Natural killer cell (primary cell): ENCODE measurements at places on chromosomes 12 and 14. TPM values are rescaled to one million over a fixed set of nuclear protein-coding genes. Genes with fewer than 3 reads are reported as not detected.

The HCAR3 gene
- 14.7 TPM for total RNA-seq

The MSI1 gene
- total RNA-seq: not detected

The GLS2 gene
- total RNA-seq: 1.2 TPM

- H3K36me3 ChIP-seq: no peaks in the 10 kb centered on the region
- no peak overlapping the region for H3K27ac ChIP-seq
- no peak for DNase-seq
- no peak overlapping the region for H3K4me3 ChIP-seq
- H3K27me3 ChIP-seq: no peaks in the 10 kb centered on the region
Observed at GRCh38 chr14:95886366-95887056, 9.9 kb downstream of the TUNAR start.

DNA sequence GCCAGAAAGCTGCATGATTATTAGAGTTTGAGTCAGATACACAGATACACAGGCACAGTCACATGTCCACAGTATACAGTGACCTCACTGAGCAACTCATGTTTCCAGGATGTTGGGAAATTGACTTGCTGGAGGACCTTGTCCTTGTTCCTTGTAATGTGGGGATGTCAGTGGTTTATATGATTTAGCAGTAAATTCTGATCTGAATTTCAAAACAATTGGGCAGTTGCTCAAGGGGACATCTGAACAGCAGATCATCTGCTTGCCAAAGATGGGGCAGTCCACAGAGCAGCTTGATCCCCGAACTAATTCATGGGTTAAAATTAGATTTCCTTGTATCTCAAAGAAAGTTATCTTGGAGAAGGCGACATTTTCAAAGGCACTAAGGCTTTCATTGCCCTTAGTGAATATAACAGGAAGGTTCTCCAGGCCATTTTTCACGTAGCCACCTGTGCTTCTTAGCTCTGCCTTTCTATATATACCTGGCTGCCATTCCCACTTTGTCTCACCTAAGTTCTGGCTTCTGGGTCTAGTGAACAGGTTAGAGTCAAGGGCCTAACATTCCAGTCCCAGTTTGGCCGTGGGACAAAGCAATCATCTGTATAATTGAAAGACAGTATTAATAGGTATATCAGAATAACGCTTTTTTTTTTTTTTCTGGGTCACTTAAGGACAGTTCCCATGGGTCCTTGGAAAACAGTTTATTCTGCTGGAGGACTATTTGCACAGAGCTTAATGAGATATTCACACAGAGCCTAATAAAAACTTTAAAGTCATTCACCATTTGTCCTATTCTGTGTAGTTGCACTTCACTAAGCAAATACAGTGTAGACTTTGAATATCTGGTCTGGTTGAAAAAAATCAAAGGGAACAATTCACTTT is 64.9 kb upstream of the STRN3 start:
- no peaks in the 10 kb centered on the region for H3K36me3 ChIP-seq
- no peak overlapping the region for H3K27ac ChIP-seq

DNA sequence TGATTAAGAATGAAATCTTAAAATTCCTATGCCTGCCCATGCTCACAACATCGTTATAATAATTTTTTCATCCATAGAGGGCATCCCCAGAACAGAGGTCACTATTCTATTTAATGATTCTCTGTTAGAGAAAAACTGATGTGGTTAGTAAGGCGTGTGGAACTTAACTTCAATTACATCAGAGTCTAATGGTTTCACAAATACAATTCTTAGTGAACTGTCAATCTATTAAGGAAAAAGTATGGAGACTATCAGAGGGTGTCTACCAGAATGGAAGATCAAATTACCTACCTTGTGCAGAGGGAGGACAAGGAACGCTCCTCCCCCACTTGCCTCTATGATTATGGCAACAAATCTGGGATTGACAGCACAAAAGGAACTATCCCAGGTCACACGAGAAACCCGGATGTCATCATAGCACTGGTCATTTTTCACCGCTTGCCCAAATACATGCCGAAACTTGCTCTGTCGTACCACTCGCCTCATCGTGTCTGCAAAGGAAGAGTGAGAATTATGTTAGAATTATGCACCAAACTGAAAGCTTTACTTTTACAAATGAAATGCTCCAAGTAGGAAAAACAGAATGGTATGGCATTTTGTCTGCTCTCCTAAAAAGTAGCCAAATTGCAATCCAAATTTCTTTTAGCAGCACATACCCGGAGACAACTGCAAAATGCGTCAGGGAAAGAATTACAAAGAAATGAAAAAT is 30.3 kb downstream of the CORO1C start:
- no peak for DNase-seq
- H3K4me1 ChIP-seq: peaks cover 5% of the 10 kb centered on the region
- no peak overlapping the region for H3K4me3 ChIP-seq
- H3K36me3 ChIP-seq: peaks cover 10% of the 10 kb centered on the region
- H3K27me3 ChIP-seq: no peaks in the 10 kb centered on the region

DNA sequence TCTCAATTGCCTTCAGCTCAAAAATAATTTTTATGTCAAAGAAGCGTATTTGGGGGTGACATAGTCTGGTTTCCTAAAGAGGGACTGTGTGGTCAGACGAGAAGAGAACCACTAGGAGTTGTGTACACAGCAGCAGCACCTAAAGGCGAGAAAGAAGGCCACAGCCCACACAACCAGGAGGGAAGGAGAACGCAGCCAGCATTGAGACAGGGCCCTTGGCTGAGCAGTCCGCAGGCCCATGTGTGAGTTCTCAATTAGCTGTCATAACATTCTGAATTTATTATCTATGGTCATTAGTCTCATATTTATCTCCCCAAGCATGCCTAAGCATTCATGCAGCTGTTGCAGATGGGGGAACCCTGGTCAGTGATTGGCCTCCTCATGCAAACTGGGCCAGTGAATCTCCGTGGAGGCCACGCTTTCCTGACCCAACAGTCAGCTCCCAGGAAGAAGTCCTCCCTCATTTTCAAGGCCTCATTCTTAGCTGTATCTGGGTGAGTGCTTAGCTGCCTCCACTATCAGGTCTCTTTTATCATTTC is 81.2 kb upstream of the ATF7IP start:
- H3K4me3 ChIP-seq: no peak overlapping the region
- H3K36me3 ChIP-seq: no peaks in the 10 kb centered on the region
- H3K4me1 ChIP-seq: peaks cover 6% of the 10 kb centered on the region
- H3K27me3 ChIP-seq: no peaks in the 10 kb centered on the region
- peak; percentile 17 for DNase-seq
- H3K27ac ChIP-seq: peak overlapping the region; percentile 86

DNA sequence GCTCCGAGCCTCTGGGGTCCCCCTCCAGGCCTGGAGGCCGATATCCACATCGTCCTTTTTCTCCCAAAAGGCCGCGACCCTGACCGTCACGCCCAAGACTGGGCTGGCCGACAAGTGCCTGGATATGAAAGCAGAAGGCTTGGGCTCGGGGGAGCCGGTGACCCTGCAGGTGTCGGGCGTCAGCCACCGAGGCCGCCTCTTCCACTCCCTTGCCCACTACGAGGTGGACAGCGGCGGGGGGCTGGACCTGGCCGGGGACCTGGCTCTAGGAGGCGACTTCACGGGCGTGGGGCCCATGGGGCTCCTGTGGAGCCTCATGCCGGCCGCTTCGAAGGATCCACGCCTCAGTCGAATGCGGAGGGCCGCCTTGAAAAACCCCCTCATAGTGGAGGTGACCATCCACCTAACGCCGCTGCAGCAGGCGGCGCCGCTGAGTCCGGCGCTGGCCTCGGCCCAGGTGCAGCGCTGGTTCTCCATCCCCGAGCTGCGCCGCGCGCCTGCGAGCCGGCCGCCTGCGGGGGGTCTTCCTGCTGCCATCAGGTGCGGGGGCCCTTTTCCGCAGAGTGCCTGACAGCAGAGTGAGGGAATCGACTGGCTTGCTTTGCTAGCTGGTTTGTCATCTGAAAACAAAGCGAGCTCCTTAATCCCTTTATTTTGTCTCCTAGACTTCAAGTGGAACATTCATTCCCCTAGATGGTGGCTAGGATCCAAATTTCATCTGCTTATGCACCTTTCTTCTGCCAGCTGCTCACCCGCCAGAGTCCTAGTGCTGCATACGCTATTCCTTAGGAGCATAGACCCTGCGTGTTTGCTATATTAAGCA is 10.6 kb upstream of the DNAL1 start:
- H3K4me3 ChIP-seq: peak overlapping the region; percentile 44
- no peak overlapping the region for H3K27ac ChIP-seq
- H3K27me3 ChIP-seq: no peaks in the 10 kb centered on the region
- peaks cover 17% of the 10 kb centered on the region for H3K4me1 ChIP-seq
- peak; percentile 19 for DNase-seq

DNA sequence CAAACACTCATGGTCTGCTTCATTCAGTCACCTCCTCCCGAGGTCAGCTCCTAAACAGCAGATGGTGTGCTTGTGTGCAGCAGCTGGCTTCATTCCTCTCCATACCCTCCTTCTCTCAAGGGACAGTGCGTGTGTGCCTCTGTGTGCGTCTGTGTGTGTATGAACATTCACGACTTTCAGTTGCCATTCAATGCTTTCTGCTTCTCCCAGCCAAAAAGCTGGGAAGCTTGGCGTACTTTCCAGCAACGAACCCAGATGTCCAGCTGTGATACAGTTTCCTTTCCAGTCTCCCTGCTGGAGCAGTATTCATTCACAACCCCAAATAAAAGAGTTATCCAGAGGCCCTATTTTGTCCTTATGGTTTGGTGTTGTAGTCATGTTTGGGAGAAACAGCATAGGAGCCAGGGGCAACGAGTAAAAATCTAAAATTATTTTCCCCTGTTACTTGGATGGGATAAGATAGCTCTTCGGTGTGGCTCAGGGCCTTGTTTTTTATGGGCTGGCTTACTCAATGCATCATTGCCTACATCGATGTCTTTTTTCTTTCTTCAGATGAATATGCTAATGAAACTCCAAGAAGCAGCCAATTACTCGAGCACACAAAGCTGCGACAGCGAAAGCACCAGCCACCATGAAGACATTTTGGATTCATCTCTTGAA is 379.3 kb downstream of the NAV3 start:
- no peaks in the 10 kb centered on the region for H3K4me1 ChIP-seq
- H3K36me3 ChIP-seq: no peaks in the 10 kb centered on the region
- no peak overlapping the region for H3K27ac ChIP-seq
- DNase-seq: no peak

DNA sequence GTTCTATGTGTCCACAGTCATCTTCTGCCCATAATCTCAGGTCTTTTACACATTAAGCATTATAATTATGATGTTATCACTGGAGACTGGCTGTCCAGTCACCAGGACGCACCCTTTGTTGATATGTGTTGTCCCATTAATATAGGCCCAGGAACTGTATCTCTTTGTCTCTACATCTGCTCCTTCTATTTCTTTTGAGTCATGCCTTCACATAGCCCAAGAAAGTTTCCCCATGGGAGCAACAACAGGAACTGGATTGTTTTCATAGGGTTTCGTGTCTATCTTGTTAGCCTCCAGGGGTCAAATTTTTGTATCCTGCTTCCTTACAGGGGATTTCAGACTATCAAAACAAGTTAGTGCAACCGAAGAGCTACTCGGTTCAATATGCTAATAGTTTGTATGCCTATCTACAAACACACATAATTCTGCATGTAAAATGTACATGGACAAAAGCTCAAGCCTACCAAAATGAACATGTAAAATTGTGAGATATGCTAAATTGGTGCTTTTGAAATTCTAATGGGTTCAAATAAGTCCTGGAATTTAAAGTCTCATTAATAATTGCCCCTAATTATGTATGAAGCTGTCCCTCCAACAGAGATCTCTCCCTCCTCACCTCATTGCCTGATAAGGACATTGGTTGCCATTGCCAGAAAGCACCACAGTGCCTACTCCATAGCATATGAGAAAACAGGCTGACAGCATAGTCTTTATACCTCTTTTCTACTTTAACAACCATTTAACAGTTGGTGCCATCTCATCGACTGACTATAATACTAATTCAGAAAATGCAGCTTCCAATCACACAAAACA is 99.8 kb upstream of the DIO2 start:
- H3K27me3 ChIP-seq: no peaks in the 10 kb centered on the region
- H3K36me3 ChIP-seq: no peaks in the 10 kb centered on the region
- H3K4me3 ChIP-seq: no peak overlapping the region
- no peak for DNase-seq

DNA sequence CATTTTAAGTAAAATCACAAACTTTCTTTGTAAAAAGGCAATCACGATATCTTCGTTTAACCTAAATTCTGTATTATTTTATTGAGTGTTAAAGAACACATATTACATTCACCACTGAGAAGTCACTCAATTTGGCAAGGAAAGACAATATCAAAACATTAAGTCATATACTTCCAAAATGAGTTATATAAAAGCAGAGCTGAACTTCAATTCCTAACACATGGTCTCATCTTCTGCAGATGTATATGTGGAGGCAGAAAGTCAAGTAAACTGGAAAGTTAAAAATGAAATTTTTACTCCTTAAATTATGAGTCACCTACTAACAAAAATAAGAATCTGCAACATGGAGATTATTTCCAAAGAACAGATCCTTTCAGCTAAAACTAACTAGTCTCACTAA is 28.7 kb downstream of the BMAL2 start:
- H3K27me3 ChIP-seq: no peaks in the 10 kb centered on the region
- DNase-seq: no peak
- H3K36me3 ChIP-seq: no peaks in the 10 kb centered on the region
- H3K27ac ChIP-seq: no peak overlapping the region
- no peaks in the 10 kb centered on the region for H3K4me1 ChIP-seq

GRCh38 chr12:120849765-120850164 is 54.4 kb downstream of the SPPL3 start:
- H3K4me1 ChIP-seq: peaks cover 12% of the 10 kb centered on the region
- no peak for DNase-seq
- no peak overlapping the region for H3K4me3 ChIP-seq
- H3K27ac ChIP-seq: no peak overlapping the region
- no peaks in the 10 kb centered on the region for H3K27me3 ChIP-seq

- no peaks in the 10 kb centered on the region for H3K4me1 ChIP-seq
- H3K36me3 ChIP-seq: no peaks in the 10 kb centered on the region
- H3K27ac ChIP-seq: no peak overlapping the region
- H3K4me3 ChIP-seq: no peak overlapping the region
Observed at GRCh38 chr12:124218243-124218560, 76.7 kb upstream of the RFLNA start.
